Stimulated activated CD4-positive, alpha-beta T cell treated with anti-CD3 and anti-CD28 coated beads, Interleukin-1b, Interleukin-23, amount 100 ng/mL, for 48 hours (primary cell): ENCODE measurements at places on chromosomes 4 and X.
A peak's percentile ranks its signal among the peaks of the same experiment; 100 is the strongest.

- peak; percentile 57 for DNase-seq
Observed at GRCh38 chrX:65932173-65933084, 107.5 kb downstream of the VSIG4 start.

DNA sequence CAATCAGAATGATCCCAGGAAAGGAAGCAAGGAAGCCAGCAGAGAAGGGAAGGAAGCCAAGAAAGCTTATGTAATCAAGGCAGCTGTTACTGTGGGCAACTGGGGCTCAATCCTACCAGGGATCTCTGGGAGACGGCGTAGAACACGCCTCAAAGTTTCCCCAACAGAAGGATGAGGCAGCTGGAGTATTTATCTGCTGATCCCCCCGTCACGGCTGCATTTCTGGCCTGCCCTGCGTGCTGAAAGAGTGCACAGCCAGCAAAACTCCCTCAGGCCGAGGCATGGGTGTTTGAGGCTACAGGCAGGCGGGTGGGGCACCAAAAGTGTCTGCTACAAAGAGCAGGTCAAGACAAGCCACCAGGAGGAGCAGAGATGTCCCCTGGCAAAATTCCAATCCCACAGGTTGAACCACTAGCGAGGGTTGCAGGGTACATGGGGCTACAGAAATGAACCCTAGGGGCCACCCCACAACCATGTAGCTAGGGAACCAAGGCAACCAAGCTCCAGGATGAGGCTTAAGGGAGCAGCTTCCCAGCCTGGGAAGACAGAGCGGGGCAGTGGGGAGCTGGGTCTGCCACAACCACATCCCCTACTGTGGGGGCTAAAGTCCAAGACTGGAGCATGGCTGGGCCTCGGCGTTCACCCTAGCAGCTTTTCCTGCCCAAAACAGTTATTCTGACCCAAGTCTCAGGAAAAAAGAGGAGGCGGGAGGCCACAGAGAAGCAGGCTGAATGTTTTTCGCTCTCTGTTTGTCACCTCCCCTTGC is 113.4 kb downstream of the BCOR start:
- DNase-seq, result no peak

DNA sequence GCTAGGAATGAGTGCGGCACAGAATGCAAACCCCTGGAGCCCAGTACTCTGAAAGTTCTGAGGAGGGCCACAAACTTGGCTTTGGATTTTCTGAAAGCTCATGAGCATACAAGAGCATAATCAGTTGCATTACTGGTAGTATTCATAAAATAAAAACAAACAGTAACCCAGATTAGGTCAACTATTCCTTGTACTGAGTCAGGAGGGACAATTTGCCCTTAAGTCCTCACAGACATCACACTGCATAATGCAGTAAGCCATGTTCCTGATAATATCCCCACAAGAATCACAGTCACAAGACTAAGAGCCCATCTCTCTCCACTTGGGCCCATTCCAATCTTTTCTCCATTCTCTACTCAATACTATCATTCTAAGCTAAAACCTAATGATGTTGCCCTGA is 126.9 kb upstream of the NEIL3 start:
- DNase-seq, result no peak

DNA sequence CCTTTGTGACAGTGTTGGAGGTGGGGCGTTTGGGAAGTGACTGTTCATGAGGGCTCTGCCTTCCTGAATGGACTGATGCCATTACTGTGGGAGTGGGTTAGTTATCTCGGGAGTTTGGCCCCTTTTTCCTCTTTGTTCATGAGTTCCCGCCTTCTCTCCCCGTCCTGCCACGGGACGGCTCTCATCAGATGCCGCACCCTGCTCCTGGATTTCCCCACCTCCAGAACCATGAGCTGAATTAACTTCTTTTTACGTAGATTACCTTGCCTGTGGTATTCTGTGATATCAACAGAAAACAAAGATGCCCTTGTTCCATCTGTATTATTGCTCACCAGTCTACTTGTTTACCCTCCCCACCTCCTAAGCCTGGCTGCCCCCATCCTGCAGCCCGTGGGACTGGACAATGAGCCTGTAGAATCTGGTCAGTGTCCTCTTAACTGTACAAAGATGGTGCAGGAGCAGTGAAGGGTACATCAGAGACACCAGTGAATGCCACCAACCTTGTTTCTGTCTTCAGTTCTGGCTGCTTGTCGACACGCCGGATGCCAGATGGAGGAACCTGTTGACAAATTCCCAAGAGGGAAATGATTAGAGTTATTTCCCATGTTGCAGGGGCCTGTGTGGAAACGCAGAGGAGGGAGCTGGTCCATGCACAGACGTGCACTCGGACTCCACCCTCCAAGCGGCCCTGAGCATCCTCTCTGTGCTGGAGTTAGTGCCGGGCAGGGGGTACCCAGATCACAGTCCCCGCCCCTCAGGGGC is 104.7 kb downstream of the ABLIM2 start:
- DNase-seq, result no peak

DNA sequence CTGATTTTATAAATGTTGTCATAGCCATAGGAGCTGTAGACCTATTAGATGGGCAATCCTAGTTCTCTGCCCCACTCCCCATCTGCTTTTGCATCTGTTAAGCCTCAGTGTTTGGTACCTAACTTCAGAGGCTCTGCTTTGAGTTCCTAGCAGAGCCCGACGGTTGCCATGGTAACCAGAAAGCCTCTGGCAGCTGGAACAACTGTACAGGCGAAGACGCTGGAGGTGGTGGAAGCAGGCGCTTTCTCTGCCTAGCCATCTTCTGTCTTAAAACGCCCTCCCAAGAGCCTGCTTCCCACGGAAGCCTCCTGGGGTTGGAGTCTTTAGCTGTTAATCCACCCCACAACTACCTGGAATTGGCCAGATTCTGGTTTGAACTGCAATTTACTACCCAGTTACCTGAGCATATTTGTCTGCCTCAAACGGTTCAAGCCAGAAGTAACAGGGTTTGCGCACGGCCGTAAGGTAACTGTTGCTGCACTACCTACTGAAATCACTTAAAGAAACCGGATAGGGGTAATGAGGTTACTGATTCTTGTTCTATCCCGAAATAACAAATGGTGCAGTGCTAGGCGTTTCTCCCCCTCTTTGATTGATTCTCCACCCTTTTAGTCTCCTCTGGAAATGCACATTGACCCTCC is 1.0 kb upstream of the GABRG1 start:
- no peak for DNase-seq

GRCh38 chr4:85805891-85806290 is 330.9 kb downstream of the ARHGAP24 start:
- DNase-seq, result no peak

DNA sequence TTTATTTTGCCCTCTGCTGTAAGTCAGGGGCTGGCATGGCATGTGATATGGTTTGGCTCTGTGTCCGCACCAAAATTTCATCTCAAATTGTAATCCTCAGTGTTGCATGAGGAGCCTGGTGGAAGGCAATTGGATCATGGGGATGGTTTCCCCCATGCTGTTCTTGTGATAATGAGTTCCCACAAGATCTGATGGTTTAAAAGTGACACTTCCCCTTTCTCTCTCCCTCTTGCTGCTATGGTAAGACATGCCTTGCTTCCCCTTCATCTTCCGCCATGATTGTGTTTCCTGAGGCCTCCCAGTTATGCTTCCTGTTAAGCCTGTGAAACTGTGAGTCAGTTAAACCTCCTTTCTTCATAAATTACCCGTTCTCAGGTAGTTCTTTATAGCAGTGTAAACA is 72.0 kb upstream of the MSX1 start:
- no peak for DNase-seq

DNA sequence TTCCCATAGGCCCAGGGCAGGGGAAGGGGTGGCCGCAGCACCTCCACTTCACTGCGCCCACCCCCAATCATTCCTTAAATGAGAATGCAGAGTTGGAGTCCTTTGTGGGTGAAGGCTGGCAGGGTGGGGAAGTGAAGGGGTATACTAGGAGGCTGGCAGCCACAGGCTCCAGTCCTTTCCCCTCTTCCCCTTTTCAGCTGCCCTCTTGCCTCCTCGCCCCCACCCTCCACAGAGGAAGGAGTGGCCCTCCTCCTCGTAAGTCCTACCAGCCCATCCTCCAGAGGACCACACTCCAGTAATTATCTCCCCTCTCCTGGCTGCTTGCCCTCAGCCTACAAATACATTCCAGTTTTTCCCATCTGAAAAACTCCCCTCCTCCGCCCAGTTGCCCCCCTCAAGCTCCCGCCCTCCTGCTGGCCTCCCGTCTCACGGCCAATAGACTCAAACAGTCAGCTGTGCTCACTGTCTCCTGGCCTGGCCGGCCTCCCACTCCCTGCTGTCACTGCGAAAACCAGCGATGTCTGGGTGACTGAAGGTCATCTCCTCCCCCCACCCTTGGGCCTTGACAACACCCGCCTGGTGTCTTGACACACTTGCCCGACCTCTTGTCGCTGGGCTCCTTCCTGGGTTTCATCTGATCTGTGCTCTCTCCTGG is 38.8 kb downstream of the EFNB1 start:
- no peak for DNase-seq

- no peak for DNase-seq
Observed at GRCh38 chrX:139725720-139726119, 17.8 kb upstream of the MCF2 start.

DNA sequence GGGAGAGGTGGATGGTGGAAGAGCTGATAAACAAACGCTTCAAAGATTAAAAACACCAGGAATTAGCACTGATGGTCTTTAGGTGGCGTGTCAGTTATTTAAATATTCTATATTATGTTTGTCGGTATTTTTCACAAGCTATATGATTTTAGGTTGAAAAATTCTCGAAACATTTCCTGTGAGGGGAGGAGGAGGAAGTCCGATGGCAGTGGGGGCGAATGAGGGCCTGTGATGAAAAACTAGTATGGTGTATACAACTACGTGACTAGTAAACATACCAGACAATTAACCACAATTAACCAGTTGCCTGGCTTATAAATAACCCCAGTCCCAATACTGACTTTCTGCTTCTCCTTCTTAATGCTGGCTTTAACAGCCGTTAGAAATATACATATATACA is 595 bp upstream of the NAP1L2 start:
- DNase-seq, result no peak

DNA sequence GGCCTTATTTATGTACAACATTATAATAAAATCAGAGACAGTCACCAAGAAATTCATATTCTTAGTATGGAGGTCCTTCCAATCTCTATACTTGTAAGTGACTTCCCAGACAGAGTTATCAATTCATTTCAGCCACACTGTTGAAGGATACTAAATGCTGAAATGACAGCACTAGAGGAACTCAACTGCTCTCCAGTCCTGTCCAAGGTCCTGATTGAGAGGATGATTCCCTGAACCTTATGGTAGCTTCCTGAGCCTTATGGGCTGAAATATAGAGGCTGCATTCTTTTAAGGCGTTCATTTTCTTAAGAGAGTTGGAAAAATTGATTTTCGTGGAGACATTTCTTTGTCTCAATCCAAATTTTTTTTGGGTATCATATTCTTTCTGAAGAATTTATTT is 205.9 kb downstream of the TLL1 start:
- DNase-seq, result no peak

GRCh38 chr4:71184195-71184781 is 154.5 kb upstream of the SLC4A4 start:
- peak; percentile 3 for DNase-seq

DNA sequence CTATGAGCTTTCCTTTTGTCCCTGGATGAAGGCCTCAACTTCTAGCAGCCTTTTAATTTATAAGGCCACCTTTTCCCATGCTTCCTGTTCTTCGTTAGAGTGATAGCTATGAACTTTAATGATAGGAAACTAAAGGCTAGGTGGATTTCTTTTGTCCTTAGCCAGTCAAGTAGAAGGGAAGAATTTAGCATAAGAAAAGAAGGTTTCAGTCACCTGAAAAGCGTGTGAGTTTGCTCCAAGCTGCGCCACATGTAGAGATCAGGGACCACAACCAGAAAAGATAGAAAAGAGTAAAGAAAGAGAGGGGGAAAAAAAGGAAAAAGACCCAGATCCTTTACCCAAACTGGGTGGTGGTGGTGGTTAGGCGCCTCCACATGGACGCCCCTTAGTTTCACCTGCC is 28.6 kb downstream of the LUZP4 start:
- DNase-seq, result no peak

DNA sequence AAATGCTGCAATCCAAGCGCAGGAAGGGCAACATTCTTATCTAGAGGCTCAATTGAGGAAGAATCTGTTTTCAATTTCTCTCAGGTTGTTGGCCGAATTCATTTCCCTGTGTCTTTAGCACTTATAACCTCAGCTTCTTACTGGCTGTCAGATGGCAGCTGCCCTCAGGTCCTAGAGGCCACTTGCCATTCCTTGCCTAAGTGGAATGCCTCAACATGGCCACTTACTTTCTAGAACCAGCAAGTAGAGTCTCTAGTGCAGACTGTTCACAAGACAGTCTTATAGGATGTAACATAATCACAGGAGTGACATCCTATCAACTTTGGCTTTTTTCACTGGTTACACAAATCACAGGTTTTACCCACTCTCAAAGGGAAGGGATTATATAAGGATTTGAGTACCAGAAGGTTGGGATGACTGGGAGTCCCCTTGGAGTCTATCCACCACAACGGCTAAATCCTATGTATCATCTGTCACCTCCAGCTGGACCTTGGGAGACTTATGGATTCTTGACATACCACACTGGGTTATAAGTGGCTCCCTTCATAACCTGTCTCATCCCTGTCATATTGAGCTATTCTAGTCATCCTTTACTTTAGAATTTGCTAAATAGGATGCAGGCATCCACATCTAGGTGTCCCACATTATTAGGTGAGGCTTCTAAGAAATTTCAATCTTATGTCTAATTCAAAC is 297.9 kb upstream of the CTSO start:
- DNase-seq, result no peak

DNA sequence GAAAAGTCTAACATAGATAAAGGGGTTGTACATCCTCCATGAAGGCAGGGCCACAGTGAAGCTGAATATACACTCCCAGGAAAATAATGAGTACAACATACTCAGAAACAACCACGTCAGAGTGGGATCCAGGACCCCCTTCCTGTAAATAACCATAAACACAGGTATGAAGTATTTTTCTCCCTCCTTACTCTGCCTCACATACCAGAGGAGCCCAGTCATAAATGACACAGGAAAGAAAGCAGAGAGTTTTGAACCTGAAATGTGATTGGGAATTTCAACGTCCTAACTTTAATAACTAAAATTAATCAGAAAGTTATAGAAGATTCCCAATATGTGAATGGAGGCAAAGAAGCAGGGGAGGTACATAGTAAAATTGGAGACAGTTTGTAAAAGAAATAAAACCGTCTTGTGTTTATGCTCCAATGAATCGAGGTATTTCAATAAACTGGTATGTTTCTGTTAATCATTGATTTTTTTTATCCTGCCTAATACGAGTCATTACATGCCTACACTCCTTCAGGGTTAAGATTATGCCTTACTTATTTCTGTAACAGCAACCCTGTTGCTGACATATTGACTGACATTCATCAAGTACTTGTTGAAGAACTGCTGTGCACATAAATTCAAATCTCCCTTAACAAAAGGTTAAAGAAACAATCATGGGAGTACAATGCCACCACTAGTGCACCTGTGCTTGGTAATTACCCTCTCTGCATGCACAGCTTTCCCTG is 431.3 kb downstream of the KCNIP4 start:
- DNase-seq, result no peak
